ENCODE measurements at places on chromosomes 13 and 19.

DNA sequence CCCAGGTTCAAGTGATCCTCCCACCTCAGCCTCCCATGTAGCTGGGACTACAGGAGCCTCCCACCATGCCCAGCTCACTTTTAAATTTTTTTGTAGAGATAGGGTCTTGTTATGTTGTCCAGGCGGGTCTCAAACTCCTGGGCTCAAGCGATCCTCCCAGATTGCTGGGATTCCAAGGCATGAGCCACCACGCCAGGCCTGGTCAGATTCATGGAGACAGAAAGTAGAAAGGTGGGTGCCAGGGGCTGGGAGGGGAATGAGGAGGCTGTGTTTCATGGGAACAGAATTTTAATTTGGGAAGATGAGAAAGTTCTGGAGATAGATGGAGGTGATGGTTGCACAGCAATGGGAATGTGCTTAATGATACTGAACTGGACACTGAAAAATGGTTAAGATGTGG is 22.3 kb downstream of the ARHGEF18 start:
- DNase-seq: no peak

- no peak for DNase-seq
Measured at GRCh38 chr13:30346153-30346788, 38.9 kb upstream of the KATNAL1 start.

DNA sequence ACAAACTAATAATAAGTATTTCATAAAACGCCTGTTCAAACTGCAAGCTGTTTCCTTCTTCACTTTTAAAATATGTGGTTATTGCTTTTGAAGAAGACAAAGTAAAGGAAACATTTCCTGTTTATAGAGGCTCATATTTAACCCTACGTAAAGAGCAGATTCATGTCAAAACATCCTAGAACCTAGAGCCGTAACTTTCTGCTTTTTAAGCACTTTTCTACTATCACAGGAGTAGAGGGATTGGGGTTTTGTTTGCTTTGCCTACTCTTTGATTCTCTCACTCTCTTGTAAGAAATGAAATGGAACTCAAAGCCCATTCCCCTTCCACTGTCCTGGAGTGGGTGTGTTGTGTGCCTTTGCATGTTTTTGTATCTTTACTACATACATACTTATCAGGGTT is 54.0 kb upstream of the GPR183 start:
- no peak for DNase-seq

DNA sequence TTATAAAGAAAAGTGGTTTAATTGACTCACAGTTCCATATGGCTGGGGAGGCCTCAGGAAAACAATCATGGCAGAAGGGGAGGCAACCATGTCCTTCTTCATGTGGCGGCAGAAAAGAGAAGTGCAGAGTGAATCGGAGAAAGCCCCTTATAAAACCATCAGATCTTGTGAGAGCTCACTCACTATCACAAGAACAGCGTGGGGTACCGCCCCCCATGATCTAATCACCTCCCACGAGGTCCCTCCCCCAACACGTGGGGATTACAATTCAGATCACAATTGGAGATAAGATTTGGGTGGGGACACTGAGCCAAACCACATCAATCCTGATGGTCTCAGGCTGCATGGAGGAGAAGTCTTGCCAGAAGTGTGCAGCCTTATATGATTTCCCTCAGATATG is 26.0 kb downstream of the TM9SF2 start:
- DNase-seq: no peak

DNA sequence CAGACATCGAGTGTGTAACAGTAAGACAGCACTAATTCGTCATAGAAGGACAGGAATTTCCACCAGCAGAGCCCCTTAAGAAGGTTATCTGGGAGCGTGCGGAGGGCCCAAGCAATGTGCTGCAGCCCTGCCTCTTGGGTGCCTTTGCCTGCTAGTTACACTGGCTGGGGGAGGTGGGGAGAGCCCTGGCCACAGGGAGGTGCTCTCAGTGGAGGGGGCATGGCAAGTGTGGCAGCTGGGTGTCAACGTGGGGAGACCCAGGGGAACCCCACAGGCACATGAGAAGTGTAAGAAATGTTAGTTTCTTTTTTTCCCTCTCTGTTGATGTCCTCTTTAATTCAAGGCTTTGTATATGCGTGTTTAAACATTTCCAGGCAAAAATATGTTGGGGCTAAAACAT is 50.9 kb upstream of the TMTC4 start:
- no peak for DNase-seq

- DNase-seq: no peak
Measured at GRCh38 chr13:112779856-112780604, 90.2 kb downstream of the ATP11A start.

DNA sequence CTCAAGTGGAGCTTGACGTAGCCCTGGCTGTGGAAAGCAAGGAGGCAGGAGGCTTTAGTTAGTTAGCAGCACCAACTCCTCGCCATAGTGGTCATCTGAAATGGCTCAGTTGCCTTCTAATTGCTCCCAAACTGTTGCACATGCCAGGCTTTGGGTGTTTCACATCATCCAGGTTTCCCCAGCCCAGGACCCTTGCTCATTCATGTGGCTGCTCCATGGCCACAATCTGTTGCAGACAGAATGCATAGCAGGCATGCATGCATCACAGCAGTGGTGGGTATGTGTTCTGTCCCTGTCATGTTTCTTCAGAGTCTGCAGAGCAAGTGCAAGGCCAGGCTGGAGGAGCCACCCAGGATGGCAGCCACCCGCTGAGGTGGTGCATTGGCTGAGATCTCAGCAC is 407.6 kb downstream of the TSHZ3 start:
- DNase-seq: no peak

GRCh38 chr19:13051557-13052165 is 51.0 kb downstream of the LYL1 start:
- DNase-seq: peak; percentile 99

GRCh38 chr19:55091126-55091910 is 15.6 kb downstream of the EPS8L1 start:
- no peak for DNase-seq

GRCh38 chr13:111621164-111621563 is 300.7 kb downstream of the TEX29 start:
- DNase-seq: no peak

- DNase-seq: no peak
Measured at GRCh38 chr13:47175172-47175866, 278.5 kb upstream of the HTR2A start.

GRCh38 chr19:44740351-44740824 is 8.1 kb upstream of the BCL3 start:
- DNase-seq: no peak

GRCh38 chr19:50416034-50416977 is 2.4 kb upstream of the SPIB start:
- DNase-seq: no peak

DNA sequence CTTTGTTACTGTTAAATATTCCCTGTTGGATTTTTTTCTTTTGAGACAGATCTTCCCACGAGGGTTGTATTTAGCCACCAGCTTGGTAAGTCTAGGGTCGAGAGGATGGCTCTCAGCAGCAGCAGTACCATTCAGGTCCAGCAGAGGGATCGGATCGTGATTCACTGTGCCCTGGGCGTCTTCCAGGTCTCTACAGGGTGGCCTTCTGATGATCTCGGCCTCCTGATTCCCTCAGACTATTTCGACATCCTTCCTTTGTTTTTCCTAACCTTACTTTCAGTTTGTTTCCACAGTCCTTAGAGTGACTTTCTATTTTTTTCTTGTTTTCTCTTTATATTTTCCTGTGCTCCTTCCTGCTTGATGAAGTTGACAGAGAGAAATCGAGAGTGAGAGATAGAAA is 1436.9 kb downstream of the UQCRFS1 start:
- no peak for DNase-seq

GRCh38 chr13:107057028-107057631 is 489.2 kb upstream of the ARGLU1 start:
- no peak for DNase-seq

All from neural progenitor cell (in vitro differentiated cells).